ENCODE measurements at places on chromosomes 2 and 18.

- peak; percentile 20 for DNase-seq
Measured at GRCh38 chr2:181058378-181059269, 78.2 kb downstream of the UBE2E3 start.

- no peak for DNase-seq
Measured at GRCh38 chr2:201674794-201675193, 23.6 kb downstream of the MPP4 start.

- DNase-seq = no peak
Measured at GRCh38 chr2:34161549-34161948, 562.5 kb upstream of the FAM98A start.

DNA sequence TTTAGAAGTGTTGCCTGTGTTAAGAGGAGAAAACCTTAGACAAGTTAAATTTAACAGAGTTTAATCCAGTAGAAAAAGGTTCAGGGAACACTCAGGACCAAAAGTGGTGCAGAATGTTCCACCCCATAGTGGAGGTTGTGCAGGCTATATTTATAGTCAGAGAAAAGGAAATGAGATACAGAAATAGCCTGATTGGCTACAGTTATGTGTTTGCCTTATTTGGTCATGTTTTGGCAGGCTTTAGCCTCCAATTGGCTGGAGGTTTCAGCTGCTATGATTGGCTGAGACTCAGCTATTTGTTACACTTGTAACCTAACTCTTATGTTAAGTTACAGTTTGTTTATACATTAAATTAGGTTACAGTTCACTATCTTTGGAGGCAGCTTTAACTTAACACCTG is 4.2 kb downstream of the STAMBP start:
- DNase-seq = no peak

- DNase-seq = peak; percentile 72
Measured at GRCh38 chr2:75787532-75788132, 76.9 kb upstream of the GCFC2 start.

DNA sequence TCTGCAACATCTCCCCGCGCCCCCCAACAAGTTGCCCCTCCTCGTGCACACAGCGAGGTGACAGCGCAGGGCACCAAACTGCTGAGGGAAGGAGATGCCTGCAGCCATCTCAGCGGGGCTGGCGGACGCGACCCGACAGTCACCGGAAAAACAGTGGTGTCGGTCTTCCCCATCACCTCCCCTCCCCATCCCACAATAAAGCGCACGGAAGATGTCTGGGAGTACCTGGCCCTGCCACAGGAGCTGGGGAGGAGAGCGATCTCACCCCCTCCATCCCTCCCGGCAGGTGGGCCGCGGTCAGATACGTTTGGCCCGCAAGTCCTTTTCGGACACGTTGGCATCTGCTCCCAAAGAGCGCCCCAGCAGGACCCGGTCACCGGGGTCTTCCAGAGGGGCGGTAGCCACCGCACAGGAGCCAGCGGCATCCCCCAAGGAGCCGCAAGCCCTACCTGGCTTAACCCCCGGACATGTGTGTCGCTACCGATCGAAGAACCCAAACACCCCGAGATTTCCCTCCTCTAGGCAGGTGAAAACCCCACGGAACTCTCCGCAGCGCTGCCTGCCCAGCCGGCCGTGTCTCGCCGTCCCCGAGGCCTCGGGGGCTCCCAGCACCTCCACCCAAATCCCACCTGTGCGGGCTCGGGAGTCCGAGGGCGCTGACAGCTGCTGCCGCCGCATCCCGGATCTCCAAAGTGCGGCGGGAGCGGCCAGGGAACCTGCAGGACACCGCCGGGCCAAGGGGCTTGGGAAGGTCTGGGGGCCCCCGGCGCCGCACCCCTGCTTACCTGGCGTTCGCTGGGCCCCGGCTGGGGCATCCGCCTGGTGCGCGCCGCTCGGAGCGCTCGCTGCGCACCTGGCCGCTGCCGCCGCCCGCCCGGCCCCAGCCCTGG is 657 bp downstream of the ATP8B1 start:
- no peak for DNase-seq

GRCh38 chr2:12817870-12818269 is 101.1 kb downstream of the TRIB2 start:
- no peak for DNase-seq

DNA sequence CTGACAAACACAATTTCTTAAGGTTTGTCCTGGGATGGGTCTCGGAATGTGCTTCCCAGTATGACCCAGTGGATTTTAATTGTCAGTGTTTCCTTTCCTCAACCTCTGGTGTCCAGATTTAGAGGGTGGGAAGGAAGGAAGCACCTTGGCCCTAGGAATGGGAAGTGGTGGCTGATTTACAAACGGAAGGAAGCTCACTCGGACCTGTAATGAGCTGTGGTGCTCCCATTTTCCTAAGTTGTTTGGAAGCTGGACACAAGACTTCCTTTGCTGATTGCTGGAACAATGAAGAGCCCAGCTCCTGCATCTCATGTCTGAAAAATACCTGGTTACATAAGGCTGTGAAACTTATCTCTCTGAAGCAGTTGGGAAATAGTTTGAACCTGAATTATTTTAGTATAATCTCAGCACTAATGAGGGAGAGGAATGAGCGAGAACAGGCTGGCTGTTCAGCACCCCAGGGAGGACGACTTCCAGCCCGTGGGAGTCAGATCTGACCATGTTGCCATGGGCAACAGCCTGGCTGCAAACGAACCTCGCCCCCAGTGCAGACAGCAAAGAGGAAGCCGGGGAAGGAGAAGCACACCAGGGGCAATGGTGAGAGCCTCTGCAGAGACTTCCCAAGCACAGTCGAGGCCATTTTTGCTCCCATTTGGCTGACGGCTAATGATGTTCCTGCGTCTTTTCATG is 74.4 kb upstream of the ASB18 start:
- peak; percentile 23 for DNase-seq

GRCh38 chr2:124476291-124476690 is 451.2 kb downstream of the CNTNAP5 start:
- no peak for DNase-seq

- no peak for DNase-seq
Measured at GRCh38 chr2:241859017-241859435, 332 bp upstream of the PDCD1 start.

- no peak for DNase-seq
Measured at GRCh38 chr2:118857677-118858484, 10.4 kb upstream of the EN1 start.

- DNase-seq = no peak
Measured at GRCh38 chr2:241926541-241927311, 57.2 kb downstream of the RTP5 start.

- no peak for DNase-seq
Measured at GRCh38 chr18:24315170-24315569, 82.5 kb downstream of the OSBPL1A start.

DNA sequence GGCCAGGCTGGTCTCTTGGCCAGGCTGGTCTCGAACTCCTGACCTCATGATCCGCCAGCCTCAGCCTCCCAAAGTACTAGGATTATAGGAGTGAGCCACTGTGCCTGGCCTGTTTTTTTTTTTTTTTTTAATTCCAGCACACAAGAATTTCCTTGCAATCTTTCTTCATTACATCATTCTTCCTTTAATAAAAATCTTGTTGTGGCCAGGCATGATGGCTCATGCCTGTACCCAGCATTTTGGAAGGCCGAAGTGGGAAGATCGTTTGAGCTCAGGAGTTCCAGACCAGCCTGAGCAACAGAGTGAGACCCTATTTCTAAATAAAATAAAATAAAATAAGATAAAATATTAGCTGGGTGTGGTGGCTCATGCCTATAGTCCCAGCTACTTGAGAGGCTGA is 21.4 kb upstream of the PLEKHM3 start:
- DNase-seq = no peak

DNA sequence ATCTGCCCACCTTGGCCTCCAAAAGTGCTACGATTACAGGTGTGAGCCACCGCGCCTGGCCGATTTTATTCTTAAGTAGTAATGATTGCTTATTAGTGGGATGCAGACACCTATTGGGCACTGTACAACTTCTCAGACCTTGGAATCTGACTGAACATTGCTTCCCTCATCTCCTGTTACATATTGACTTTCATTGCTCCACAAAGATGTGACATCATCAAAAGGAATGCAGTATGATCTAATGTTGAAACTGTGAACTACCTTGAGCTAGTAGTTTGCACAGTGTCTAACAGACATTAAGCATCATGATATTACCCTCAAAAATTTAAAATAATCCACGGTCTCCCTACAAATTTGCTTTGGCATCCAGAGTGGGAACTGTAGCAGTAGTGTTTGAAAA is 109.8 kb upstream of the SIX2 start:
- no peak for DNase-seq

- no peak for DNase-seq
Measured at GRCh38 chr18:39561126-39561525, 1995.5 kb upstream of the CELF4 start.

DNA sequence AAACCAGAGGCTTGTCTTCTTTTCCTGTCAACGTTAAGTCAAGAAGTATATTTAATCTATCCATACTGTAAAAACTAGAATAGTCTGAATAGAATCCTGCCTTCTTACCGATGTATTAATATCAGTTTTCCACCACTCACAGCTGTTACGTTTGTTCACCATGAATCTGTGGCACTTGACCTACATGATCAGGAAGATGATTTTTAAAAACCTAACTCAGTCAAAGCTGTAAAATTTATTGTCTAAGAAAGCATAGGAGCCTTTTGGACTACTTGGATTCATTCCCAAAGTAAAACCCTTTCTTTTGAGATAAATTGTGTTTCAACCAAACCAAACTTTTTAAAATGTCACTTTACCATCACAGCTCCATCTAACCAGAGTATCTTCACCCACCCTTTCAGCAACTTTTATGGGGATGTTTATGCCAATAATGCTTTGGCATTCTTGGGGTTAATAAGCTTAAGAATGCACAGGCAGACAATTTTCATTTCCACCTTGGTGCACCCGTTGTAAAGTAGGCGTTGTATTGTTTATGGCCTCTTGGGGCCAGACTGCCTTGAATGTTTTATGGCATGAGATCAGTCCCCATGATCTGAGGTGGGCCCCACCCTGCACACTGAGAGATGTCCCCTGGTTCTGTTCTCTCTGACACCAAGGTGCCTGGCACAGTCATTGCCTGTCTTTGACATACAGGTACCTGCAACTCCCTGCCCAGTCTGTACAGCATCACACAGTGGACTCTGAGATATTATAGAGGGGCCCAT is 176.2 kb upstream of the EPAS1 start:
- DNase-seq = no peak

GRCh38 chr2:12429779-12430406 is 286.8 kb upstream of the TRIB2 start:
- no peak for DNase-seq

- DNase-seq = no peak
Measured at GRCh38 chr2:69771461-69771860, 29.5 kb downstream of the ANXA4 start.

DNA sequence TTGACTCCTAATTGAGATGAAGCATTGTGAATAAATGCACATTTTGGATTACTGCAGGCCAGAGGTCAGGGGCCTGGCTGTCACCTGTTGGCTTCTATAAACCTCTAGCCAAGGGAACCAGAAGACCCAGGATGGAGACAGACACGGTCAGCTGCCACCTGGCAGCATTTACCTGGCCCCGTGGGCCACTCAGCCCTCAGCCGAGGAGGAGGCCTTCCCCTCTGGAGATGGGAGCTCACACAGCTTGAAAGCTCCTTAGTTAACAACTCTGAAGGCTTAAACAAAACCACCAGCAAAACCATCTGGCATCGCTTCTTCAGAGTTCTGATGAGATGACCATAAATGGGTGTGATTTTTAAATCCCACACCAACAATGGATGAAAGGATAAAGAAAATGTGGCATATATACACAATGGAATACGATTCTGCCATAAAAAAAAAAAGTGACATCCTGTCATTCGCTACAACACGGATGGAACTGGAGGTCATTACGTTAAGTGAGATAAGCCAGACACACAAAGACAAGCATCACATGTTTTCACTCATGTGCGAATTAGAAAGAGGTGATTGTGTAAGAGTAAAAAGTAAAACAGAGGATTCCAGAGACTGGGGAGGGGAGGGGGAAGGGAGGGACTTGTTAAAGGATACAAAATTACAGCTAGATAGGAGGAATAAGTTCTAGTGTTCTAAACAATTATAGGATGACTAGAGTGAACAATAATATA is 218.4 kb downstream of the TMEM163 start:
- peak; percentile 1 for DNase-seq

- no peak for DNase-seq
Measured at GRCh38 chr2:176083796-176084261, at the start of gene EVX2. Gene EVX2, minus strand, starts transcription at chr2:176083962. Its CDS starts 186 bp downstream, at chr2:176083776.

- DNase-seq = no peak
Measured at GRCh38 chr2:133287709-133288108, 280.6 kb downstream of the NCKAP5 start.

Data from NCI-H524 (cell line).